ENCODE measurements at places on chromosomes 1 and 21. TPM values are rescaled to one million over a fixed set of nuclear protein-coding genes. Genes with fewer than 3 reads are reported as not detected.

DNA sequence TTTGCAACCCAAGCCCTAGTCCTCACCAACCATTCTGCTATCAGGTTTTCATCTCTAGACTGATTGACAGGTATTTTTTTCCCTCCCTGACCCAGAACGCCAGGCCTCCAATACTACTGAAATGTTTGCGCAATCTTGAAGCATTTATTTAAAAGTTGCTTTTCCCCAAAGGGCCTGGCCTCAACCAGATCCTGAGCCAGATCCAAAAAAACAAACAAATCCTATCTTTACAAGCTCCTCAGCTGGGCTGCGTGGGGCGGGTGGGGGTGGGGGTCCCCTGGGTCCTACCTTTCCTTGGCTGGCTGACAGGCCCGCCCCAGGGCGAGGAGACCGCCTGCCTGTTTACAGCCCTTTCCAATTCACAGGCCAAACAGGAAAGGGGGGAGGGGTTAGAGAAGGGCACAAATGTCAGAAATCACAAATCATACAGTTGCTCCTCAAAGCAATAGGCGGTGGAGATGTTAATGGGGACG lies 98.8 kb downstream of the FOXD2 start:
- no peak for DNase-seq

DNA sequence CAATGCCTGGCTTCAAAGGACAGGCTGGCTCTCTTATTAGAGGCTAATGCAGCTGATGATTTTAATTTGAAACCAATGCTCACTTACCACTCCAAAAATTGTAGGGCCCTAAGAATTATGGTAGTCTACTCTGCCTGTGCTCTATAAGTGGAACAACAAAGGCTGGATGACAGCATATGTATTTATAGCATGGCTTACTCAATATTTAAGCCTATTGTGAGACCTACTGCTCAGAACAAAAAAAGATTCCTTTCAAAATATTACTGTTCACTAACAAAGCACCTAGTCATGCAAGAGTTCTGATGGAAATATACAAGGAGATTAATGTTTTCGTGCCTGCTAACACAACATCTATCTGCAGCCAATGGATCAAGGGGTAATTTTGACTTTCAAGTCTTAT lies 73.8 kb upstream of the DUSP10 start:
- DNase-seq: no peak

DNA sequence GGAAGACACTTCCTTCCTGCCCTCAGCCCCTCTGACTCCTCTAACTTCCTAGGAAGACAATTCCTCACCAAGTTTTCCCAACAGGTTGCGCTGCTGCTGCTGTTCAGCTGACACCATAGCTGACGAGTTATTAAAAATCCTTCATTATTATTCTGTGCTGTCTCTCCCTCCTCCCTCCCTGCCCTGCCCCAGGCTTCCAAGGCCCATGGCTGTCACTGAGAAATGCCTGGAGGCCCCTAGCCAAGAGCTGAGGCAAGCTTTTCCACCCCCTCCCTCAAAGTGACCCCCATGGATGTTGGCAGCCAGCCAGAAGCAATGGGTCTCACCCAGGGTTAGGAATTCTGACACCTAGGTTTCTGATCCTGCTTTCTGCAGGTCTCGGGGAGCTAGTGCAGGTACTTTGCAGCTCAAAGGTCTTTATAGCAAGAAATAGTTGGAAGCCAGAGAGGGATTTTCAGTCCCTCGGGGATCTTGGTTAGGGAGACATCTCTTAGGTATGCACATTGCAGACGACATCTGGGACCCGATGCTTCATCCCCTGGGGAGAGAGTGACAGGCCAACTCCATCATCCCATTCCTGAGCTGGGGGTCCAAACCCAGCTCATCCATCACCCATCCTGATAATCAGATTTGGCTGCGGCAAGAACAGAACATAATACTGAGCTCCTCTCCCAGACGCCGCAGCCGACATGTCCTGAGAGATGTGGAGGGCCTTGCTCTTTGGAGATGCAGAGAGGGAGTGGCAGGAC lies 65.0 kb downstream of the KIRREL1 start:
- no peak for DNase-seq

Gene CLDN17
- not detected for total RNA-seq

Gene IRF6
- 2.7 TPM for total RNA-seq

Gene FAAH
- 2.4 TPM for total RNA-seq

- DNase-seq: no peak
Observed at GRCh38 chr21:34598931-34599400, 15.9 kb downstream of the RCAN1 start.

DNA sequence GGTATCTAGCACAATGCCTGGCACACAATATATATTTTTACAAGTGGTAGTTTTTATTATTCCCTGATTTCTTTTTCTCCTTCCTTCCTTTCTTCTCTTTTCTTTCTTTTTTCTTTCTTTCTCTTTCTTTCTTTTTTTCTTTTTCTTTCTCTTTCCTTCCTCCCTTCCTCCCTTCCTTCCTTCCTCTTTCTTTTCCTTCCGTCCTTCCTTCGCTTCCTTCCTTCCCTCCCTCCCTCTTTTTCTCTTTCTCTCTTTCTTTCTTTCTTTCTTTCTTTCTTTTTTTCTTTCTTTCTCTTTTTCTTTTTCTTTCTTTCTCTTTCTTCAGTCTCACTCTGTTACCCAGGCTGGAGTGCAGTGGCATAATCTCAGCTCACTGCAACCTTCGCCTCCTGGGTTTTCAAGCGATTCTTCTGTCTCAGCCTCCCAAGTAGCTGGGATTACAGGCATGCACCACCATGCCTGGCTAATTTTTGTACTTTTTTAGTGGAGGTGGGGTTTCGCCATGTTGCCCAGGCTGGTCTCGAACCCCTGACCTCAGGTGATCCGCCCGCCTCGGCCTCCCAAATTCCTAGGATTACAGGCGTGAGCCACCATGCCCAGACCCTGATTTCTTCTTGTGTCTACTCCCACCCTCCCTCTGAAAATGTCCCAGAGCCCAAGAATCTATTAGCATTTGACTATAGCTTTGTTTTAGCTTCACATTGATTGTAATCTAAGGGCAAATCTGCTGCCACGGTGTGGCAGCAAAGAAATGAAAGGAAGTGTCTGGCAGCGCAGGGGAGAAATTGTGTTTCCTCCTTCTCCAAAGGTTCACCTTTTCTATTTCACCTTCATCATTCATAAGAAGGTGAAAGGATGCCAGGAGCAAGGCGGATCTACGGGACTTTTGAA lies 19.9 kb upstream of the ABCB10 start:
- DNase-seq: no peak

Gene EFHD2
- total RNA-seq: 33.4 TPM

Gene GJB3
- total RNA-seq: not detected

DNA sequence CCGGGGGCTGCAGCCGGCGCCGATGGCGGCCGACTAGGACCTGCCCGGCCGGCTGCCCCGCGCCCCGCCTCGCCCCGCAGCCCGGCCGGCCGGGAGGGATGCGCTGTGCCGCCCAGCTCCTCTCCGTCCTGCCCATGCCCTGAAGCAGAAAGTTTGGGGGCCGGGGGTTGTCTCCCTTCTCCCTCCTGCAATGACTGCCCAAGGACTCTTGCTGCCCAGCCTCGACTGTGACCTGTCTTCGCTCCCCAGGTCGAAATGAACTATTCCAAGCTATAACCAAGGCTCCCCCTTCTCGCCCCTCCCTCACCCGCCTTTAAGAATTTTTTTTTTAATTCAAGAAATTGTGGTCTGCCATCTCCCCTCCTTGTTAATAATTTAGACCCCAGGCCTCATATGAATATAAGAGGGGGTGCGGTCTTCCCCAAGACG lies 361 bp downstream of the TMCC2 start:
- no peak for DNase-seq

GRCh38 chr1:50358962-50359361 lies 64.3 kb downstream of the DMRTA2 start:
- no peak for DNase-seq

GRCh38 chr1:227214207-227214606 lies 104.1 kb downstream of the CDC42BPA start:
- DNase-seq: no peak

DNA sequence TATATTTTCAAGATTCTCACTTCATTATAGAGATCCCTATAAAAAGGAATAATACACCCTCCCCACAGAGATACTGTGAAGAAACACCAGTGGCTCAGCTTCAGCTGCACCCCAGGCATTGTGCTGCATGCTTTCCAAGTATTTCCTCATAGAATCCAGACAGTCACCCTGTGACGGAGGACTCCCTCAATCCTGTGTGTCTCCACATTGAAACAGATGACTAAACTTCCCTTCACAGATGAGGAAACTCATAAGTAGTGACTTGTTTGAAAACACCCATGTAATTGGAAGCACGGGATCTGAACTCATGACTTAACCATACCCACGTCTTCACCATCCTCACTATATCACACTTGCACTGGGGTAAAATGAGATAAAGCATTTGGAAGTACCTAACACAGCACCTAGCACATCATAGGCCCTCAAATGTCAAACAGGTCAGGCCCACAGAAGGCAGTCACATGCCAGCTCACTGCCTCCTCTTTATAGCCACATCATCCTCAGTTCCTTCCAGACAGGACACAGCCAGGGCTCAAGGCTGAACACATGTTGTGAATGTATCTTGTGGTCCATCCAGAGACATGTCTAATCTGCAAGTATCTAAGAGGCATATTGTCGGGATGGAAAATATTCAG lies 55.2 kb downstream of the GPR161 start:
- no peak for DNase-seq

- DNase-seq: no peak
Observed at GRCh38 chr1:91015794-91016550, 5.9 kb downstream of the ZNF644 start.

Gene CSF3R
- total RNA-seq: 33.4 TPM

GRCh38 chr1:109186733-109187086 lies 27.0 kb upstream of the SARS1 start:
- DNase-seq: no peak

DNA sequence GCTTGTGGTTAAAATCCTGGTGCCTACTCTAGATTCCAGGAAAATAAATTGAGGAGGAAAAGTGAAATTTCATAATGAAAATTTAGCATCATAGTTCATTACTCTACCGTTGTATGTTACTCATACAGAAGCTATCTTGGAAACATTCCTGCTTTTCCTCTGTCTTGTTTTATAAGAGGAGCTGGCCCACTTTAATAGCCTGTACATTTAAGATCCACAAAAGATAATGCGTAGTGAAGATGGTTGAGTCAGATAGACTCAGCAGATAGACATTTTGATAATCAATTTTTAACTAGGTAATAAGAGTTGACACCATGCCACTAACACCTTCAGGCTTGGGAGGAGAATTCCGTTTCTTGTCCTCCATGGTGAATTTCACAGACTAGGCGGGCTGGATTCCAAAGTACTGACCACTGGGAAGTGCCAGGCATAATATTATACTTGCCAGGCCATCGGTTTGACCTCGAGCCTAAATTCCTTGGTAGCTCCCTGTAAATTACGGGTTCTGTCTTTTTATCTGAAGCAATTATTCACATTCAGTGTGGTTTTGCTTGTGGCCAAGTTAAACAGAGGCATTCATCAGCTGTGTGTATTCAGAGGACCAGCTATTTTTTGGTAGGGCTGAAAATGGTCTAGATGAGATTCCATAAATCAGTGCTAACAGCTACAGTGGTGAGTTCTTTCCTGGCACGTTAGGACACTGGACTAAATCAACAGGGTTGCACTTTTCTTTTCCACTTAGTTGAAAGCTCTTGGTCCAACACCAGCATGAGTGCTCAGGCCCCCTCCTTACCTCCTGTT lies 111.9 kb upstream of the KAZN start:
- no peak for DNase-seq

DNA sequence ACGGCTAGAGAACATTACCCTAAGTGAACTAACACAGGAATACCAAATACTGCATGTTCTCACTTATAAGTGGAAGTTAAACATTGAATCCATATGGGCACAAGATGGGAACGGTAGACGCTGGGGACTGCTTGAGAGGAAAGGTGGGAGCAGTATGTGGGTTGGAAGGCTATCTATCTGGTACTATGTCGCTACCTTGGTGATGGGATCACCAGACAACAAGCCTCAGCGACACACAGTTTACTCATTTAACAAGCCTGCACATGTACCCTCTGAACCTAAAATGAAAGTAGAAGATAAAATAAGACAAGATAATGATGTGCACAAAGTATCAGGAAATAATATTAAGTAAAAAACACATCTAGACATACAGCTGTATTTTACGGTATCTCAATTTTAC lies 819 bp downstream of the PYHIN1 start:
- DNase-seq: no peak

Gene ITGB2
- 47.9 TPM for total RNA-seq

Gene CD1E
- not detected for total RNA-seq

DNA sequence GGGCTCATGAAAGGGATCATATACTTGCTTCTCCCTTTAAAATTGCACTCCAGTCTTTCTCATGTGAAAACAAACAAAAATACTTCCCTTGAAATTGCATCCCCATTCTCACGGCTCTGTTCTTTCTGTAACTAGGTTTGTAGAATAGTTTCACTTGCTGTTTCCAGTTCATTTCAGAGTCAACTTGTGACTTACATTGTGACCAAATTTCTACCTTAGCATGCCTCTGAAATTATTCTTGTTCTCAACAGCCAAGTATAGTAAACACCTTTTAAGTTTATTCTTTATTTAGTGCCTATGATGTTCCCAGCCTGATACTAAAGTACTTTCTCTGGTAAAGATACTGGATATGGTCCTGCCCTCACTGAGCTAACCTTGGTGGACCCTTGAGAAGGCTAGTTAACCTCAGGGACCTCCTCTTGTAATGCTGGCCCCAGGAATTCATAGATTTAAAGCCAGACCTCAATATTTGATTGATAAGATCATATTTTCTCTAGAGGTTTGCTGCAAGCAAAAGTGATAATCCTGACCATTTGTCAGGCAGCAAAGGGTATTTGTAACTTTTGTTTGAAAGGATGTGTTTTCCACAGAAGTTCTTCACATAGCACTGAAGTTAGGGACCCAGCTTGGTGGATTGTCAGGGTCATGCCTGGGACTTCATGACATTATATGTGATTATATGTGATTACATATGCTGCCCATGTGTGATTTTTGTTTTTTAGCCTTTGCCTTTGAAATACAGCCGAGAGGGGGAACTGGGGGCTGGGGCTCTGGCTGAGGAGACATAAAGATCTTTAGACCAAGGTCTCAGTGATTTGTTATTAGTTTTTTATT lies 29.6 kb downstream of the VANGL2 start:
- DNase-seq: no peak

DNA sequence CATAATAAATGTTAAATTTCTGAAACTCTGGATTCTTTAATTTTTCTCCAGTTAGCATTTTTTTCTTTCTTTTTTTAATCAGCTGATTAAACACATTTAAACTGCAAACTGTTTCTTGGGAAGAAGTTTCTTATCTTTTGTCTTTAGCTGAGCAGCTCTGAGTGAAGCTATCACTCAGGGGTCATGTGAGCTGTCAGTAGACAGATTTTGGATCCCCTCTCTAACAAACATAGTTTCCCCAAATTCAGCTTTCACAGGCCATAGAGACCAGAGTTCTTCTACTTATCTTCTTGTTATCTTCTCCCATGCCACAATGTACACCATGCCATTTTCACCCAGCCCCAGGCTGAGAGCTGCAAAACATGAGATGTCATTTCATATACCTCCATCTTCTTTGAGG lies 148.9 kb downstream of the CDC42BPA start:
- DNase-seq: no peak

Gene PRUNE1
- 15.5 TPM for total RNA-seq

Gene ILDR2
- total RNA-seq: 0.14 TPM

GRCh38 chr21:33401630-33401992 lies 1.6 kb upstream of the IFNGR2 start:
- no peak for DNase-seq

Gene BEST4
- 0.37 TPM for total RNA-seq

Gene RGS16
- total RNA-seq: 6.9 TPM

Gene MPL
- not detected for total RNA-seq

Gene ZNF436
- total RNA-seq: 18.4 TPM

All from posterior vena cava (tissue), 2 donors.